Activated naive CD4-positive, alpha-beta T cell treated with anti-CD3 and anti-CD28 coated beads for 36 hours (primary cell): ENCODE measurements at places on chromosomes 1 and 21. TPM values are rescaled to one million over a fixed set of nuclear protein-coding genes. Genes with fewer than 3 reads are reported as not detected.

KIF2C gene
- total RNA-seq: 147 TPM

GRCh38 chr1:152932170-152932811, 14.7 kb upstream of the SPRR5 start:
- no peak for DNase-seq

- no peak for DNase-seq
Measured at GRCh38 chr1:82160903-82161302, 360.2 kb downstream of the ADGRL2 start.

OVAAL gene
- total RNA-seq: not detected

E2F2 gene
- total RNA-seq: 31.3 TPM

ADAMTS4 gene
- total RNA-seq: 10.6 TPM

C2CD4D gene
- total RNA-seq: 2.7 TPM

POU3F1 gene
- not detected for total RNA-seq

DNA sequence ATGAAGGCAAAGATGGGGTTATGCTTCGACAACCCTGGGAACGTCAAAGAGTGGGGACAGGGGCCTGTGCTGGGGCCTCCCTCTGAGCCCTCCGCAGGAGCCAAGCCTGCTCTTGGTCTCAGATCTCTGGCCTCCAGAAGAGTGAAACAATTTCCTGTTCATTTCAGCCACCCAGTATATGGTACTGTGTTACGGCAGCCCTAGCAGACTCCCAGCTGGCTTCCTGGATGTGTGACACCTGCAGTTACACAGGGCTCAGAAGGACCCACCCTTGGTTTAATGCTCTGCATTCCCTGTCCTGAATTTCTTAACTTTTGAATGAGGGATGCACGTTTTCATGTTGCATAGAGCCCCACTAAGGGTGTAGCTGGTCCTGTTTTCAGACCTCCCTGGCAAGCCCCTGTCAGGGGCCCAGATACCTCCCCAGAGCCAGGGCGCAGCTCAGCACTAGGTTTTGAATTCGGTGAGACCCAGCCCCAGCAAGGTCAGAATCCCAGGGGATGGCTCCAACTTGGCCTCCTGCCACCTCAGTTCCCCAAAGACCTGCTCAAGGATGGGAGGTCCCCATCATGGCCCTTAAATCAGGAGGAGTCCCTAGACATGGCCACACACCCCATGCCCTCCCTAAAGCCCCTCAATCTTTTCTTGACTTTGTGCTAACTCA, 79.0 kb upstream of the IFFO2 start:
- DNase-seq: no peak

SMYD2 gene
- 38.4 TPM for total RNA-seq

GRCh38 chr1:28927648-28928313, 13.4 kb downstream of the EPB41 start:
- DNase-seq: no peak

GRCh38 chr1:208026880-208027438, 116.0 kb upstream of the CD34 start:
- no peak for DNase-seq

BATF3 gene
- total RNA-seq: 26.7 TPM

S100A12 gene
- total RNA-seq: not detected

GRCh38 chr1:96296991-96297390, 424.6 kb upstream of the PTBP2 start:
- DNase-seq: no peak

PRMT6 gene
- 6.7 TPM for total RNA-seq

CELA2A gene
- total RNA-seq: not detected

PARP1 gene
- total RNA-seq: 273 TPM

- DNase-seq: no peak
Measured at GRCh38 chr1:221937155-221937953, 195.5 kb upstream of the DUSP10 start.

CR1L gene
- not detected for total RNA-seq

GRCh38 chr1:215192306-215192705, 109.8 kb downstream of the KCNK2 start:
- no peak for DNase-seq

- no peak for DNase-seq
Measured at GRCh38 chr1:23594149-23594907, 35.0 kb upstream of the ID3 start.

DNA sequence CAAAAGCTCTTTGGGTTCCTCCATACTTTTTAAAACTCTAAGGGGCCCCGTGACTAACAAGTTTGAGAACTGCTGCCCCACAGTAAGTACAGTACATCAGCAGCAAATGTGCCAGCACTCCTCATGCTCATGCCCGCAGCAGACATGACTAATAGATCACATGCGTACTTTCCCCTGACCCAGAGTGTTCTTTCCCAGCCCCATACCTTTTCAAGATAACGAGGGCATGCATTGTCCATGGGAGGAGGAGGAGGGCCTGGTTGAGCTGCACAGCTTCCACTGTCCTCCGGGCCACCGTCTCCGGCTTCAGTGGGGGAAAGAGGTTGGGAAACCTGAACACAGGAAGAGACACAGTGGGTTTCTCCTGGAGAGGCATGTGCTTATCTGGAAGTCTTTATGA, 45.5 kb downstream of the DHRS3 start:
- no peak for DNase-seq

- no peak for DNase-seq
Measured at GRCh38 chr1:211632117-211632807, 43.2 kb downstream of the NEK2 start.

PDC gene
- not detected for total RNA-seq

GRCh38 chr1:153466908-153467307, 6.5 kb upstream of the S100A7 start:
- DNase-seq: no peak

ILF2 gene
- 357 TPM for total RNA-seq

ITPKB gene
- total RNA-seq: 40.9 TPM
